AML-193 (cell line): ENCODE measurements at places on chromosomes 7 and 10.

GRCh38 chr7:137975221-137975620 is 26.7 kb downstream of the CREB3L2 start:
- no peak for DNase-seq

DNA sequence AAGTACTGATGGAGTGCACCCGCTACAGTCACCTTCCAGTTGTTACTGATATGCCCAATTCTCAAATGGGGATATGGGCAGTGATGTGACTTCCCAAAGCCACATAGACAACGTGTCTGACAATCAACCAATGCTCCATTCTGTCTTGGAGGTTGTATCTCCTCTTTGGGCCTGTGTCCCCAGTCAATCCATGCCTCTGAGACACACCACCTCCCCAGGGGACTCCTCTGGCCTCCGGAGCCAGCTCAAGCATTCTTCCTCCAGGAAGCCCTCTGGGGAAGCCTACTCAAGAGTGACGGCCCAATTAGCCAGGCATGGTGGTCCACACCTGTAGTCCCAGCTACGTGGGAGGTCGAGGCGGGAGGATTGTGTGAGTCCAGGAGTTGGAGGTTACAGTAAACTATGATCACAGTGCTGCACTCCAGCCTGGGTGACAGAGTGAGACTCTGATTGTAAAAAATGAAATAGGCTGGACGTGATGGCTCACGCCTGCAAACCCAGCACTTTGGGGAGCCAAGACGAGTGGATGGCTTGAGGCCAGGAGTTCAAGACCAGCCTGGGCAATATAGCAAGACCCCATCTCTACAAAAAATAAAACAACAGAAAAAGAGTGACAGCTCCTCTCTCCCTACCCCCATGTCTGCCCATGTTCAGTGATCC is 99.5 kb upstream of the TNRC18 start:
- no peak for DNase-seq

- DNase-seq: no peak
Observed at GRCh38 chr7:3370068-3370830, 69.2 kb downstream of the SDK1 start.

DNA sequence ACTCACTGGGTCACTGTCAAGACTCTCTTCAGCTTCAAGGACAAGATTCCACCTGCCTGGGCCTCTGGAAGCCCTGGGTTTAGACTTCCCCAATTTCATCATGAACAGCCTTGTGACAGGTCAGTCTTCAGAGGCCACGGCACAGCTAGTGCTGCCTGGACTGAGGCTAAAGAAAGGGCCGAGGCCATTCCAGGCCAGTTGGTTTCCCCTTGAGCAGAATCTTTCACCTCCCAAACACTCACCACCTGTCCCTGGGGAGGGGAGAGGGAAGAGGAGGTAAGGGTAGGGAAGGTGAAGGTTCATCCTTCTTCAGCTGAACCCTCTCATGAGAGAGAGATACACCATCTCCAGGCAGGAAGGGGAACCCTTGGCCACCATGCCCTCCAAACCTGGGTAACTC is 24.3 kb downstream of the HSPA12A start:
- no peak for DNase-seq

GRCh38 chr10:32957341-32958084 is 517 bp downstream of the ITGB1 start:
- DNase-seq: peak; percentile 29

DNA sequence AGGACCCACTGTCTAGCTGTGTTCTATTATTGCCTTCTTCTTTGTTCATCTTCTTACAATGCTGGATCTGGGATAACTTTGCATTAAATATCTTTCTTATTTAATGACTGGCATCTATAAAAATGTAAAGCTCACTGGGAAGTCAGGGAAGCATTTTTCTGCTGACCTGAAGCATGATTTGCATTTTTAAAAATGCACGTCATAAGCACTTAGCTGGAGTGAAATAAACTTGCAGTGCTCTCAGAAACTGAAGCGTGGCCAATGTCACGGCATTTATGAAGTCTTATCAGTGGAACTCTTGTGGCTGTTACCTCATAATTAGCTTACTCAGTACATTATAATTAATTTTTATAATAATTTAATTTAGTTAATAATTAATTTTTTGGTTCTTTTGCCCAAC is 59.1 kb downstream of the FRMD4A start:
- DNase-seq: no peak

DNA sequence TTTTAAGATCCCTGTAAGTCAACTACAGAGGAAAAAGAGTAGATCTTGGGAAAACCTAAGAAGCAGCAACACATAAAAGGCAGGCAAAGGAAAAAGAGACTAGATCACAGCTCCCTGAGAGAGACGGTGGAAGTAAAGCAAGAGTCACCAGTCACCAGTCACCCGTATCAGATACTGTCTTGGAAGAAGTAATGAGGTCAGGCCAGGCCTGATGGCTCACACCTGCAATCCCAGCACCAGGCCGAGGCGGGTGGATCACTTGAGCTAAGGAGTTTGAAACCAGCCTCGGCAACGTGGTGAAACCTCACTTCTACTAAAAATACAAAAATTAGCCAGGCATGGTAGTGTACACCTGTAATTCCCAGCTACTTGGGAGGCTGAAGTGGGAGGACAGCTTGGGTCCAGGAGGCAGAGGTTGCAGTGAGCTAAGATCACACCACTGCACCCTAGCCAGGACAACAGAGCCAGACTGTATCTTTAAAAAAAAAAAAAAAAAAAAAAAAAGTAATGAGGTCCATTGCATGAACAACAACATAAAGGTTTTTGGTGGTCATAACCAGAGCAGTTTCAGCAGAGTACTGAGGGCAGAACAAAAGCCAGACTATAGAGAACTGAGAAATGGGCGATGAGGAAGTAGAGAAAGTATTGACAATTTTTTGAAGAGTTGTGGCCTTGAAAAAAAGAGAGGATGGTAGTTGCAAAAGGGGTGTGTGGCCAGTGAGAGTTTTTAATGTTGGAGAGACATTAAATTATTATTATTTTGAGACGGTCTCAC is 16.9 kb downstream of the ZNF713 start:
- no peak for DNase-seq

DNA sequence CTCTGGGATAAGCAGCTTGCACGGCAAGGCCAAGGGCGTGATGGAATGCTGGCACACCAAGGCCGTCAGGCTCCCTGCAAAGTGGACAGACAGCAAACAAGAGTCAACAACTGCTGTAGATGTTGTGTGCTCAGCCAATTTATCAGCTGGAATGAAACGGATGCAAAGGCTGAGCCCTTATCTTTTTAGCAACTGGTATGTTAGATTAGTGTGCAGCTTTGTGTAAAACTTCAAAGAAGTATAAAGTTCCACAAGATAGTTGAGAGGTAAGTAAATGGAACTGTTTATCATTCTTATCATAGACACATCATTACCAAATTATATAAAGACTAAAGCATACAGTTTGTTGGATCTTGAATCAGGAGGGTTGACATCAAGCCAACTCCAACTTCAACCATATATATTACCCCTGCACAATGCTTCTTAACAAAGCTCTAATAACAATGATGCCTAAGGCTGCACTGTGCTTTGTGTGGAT is 289.0 kb downstream of the TNS3 start:
- no peak for DNase-seq

DNA sequence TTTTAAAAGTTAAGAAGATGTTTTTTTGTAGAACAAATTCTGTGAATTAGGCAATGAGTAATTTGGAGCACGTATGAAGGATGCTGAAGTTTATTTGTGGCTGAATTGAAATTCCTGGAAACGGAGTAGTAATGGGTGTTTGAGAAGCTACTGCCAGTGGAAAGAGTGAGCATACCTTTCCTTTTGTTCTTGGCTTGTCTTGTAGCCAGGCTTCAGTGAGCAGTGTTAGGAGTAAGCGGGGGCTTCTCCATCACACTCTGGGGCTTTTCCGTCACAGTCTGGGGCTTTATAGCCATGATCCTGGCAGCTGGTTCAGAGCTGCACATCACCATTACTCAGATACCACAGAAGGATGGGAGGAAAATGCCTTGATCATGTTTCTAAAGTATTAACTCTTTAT is 32.3 kb downstream of the GARS1 start:
- no peak for DNase-seq

GRCh38 chr10:114329634-114330365 is 74.5 kb downstream of the AFAP1L2 start:
- no peak for DNase-seq

DNA sequence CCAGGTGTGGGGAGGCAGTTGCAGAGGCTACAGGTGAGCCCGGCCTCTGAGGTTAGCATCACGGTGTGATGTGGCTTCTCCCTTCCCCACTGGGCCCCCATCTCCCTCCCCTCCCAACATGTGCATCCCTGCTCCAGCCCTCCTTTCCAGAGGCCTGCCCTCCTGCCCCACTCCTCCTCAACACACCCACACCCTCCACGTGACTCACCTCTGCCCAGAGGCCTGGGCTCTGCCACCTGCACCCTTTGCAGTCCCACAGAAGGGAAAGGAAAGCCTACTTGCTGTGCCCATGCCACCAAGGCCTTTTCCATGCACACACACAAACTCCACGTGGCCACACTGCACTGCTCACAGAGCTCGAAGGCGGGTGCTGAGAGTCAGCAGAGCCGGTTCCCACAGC is 500.6 kb upstream of the FOXK1 start:
- no peak for DNase-seq

- DNase-seq: no peak
Observed at GRCh38 chr10:104642658-104643302, 1.7 kb downstream of the SORCS3 start.

DNA sequence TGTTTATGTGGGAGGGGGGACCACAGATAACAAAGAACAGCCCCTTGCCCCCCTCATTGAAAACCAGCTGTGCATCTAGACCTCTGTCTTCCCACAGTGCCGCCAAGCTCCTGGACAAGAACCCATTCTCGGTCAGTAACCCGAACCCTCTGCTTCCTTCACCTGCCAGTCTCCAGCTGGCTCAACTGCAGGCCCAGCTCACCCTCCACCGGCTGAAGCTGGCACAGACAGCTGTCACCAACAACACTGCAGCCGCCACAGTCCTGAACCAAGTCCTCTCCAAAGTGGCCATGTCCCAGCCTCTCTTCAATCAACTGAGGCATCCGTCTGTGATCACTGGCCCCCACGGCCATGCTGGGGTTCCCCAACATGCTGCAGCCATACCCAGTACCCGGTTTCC is 91.0 kb upstream of the PDCD4 start:
- DNase-seq: no peak

DNA sequence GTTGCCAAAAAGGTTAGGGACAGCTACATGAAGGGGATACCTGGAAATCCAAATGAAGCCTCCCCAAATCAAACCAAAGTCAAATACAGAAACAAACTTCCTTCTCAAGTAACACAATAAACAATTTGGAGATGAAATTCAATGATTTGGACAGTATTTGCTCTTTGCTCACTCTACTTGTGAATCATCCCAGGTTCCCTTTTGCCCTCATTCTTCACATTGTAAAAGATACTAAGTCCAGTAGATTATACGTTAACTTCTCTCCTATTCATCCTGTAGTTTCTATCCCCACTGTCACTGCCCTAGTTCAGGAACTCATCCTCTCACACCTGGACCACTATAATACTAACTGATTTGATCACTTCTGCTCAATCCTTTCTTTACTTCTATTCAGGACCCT is 28.3 kb downstream of the FZD1 start:
- DNase-seq: no peak

DNA sequence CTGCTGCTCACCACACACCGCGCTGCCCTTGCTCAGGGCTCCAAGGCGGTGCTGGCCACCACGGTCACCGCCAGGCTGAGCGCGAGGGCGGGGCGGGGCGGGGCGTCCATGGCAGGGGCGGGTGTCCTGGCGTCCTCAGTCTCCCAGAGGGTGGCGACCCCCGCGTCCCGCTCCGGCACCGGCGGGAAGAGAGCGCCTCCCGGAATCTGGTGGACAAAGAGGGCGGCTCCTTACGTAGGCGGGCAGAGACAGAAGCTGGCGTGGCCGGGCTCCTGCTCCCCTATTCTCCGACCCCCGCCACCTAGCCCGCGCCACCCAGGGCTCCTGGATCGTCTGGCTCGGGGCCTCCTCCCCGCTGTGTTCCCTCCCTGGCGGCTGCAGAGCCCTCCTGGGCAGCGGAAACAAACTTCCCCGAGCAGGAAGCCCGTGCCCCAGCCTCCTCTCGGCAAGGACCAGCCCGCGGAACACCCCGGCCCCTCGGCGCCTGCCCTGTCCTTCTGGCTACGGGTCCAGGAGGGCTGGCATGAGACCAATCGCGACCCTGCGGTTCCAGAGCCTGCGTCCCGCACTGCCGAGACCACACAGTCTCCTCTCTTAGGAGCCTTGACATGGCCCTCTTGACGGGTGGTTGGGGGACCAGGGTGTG is 133.8 kb upstream of the ZNF92 start:
- no peak for DNase-seq

- no peak for DNase-seq
Observed at GRCh38 chr7:859359-860030, 16.9 kb upstream of the GET4 start.

DNA sequence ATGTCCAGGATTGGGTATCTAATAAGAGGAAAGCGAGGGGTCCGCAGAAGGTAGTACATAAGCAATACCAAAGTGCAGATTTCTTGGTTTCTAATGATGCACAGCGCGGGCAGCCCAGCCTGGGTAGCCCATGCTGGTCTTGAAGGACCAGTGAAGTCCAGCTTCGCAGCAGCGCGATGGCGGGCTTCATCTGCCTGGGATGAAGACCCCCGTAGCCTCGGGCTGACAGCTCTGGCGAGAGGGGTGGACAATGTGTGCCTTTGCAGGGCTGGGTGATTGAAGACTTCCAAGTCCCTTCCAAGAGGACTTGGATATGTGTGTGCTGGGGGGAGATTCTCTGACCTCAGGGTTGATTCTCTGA is 2.2 kb downstream of the SORCS3 start:
- DNase-seq: no peak
